PC-3 (cell line): ENCODE measurements at places on chromosomes 6 and 20. TPM values are rescaled to one million over a fixed set of nuclear protein-coding genes. Genes with fewer than 3 reads are reported as not detected.

DNA sequence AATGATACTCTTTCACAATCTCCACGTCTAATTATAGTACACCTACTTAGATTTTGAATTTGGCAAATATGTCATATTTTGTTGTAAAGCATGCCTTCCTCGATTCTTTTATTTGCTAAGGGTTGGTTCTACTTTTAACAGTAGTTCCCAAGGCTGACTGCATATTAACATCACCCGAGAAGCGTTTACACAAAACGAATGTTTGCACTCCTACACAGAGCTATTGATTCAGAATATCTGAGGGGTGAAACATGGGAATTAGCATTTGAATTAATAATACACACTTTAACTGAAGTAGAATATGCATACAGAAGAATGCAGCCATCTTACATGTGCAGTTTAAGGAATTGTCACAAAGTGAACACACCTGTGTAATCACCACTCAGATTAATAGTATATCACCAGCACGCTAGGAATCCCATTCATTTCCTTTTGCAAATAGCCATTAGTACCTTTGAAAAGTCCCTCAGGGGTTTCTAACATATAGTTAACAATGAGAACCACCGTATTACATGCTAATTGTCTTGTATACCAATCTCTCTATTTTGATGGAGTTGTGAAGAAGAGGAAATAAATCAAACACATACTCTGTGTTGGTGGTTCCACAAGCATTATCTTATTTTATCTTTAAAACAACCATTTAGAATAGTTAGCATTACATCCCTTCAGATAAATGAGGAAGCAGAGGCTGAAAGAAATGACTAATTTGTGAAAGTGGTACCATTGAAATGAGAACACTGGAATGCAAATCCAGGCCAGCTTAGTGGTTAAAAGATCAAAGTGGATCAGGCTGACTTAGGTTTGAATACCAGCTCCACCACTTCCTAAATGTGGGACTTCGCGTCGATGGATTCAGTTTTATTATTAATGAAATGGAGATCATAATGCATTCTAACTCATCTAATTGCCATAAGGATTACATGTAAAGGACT is 317.6 kb downstream of the HDGFL1 start:
- peak; percentile 38 for DNase-seq
- peaks cover 31% of the 10 kb centered on the region for H3K4me1 ChIP-seq
- no peaks in the 10 kb centered on the region for H3K36me3 ChIP-seq
- H3K27ac ChIP-seq: peak overlapping the region; percentile 27
- no peak overlapping the region for H3K4me3 ChIP-seq

Gene ULBP1
- total RNA-seq: 0.86 and 0.87 TPM in 2 replicates

Gene BHLHE23
- not detected in 2 replicates for total RNA-seq

- no peaks in the 10 kb centered on the region for H3K27me3 ChIP-seq
- no peak for DNase-seq
- no peaks in the 10 kb centered on the region for H3K36me3 ChIP-seq
- H3K27ac ChIP-seq: no peak overlapping the region
- H3K4me1 ChIP-seq: no peaks in the 10 kb centered on the region
Observed at GRCh38 chr6:138258197-138258596, 39.9 kb upstream of the PBOV1 start.

- no peak overlapping the region for H3K4me3 ChIP-seq
- H3K36me3 ChIP-seq: no peaks in the 10 kb centered on the region
- no peak overlapping the region for H3K27ac ChIP-seq
- H3K4me1 ChIP-seq: peaks cover 18% of the 10 kb centered on the region
- no peaks in the 10 kb centered on the region for H3K27me3 ChIP-seq
Observed at GRCh38 chr6:156434795-156435190, 342.4 kb upstream of the ARID1B start.

Gene MROH8
- total RNA-seq: 0.58 and 0.98 TPM in 2 replicates

- H3K4me3 ChIP-seq: no peak overlapping the region
- DNase-seq: peak; percentile 12
- H3K36me3 ChIP-seq: no peaks in the 10 kb centered on the region
Observed at GRCh38 chr6:155915651-155916050, 460.0 kb upstream of the NOX3 start.

Gene EMILIN3
- not detected in 2 replicates for total RNA-seq

- H3K27me3 ChIP-seq: no peaks in the 10 kb centered on the region
- peaks cover 43% of the 10 kb centered on the region for H3K4me1 ChIP-seq
- H3K4me3 ChIP-seq: peak overlapping the region; percentile 97
- peaks cover 6% of the 10 kb centered on the region; the same call in 1 of the 2 replicates for H3K36me3 ChIP-seq
- peak overlapping the region; percentile 86 for H3K27ac ChIP-seq
Observed at GRCh38 chr6:7108964-7109836, 1.4 kb downstream of the RREB1 start.

Gene TPD52L2
- total RNA-seq: 147 and 167 TPM in 2 replicates

DNA sequence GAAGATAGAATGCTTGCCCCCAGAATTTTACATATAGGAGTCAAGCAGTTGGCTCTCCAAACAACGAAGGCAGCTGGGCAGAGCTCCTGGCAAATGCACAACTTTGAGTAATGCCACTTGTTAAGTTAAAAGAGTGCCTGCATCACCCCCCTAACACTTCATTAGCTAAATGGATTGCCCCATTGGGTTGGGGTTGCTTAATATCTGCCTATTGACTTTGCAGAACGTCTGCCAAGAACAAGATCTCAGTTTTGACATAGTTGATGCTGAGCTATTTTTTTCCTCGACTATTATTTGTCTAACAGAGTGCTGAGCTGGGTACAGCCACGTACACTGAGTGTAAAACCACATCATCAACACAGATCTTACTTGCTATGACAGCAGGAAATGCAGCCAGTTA is 12.1 kb downstream of the ANKRD60 start:
- H3K36me3 ChIP-seq: no peaks in the 10 kb centered on the region
- H3K4me1 ChIP-seq: peaks cover 13% of the 10 kb centered on the region
- no peak for DNase-seq
- no peak overlapping the region for H3K4me3 ChIP-seq
- no peak overlapping the region for H3K27ac ChIP-seq
- no peaks in the 10 kb centered on the region for H3K27me3 ChIP-seq

Gene LPIN3
- 24.1 and 27.9 TPM in 2 replicates for total RNA-seq

Gene GRM1
- total RNA-seq: 0.11 TPM in 1 of 2 replicates, not detected in the other

- H3K4me3 ChIP-seq: no peak overlapping the region
- no peaks in the 10 kb centered on the region for H3K4me1 ChIP-seq
- no peak overlapping the region for H3K27ac ChIP-seq
- H3K27me3 ChIP-seq: peaks cover 43% of the 10 kb centered on the region
- DNase-seq: no peak
- no peaks in the 10 kb centered on the region for H3K36me3 ChIP-seq
Observed at GRCh38 chr20:46913329-46914044, 18.8 kb downstream of the EYA2 start.
